ENCODE measurements at places on chromosomes 1 and 21.

DNA sequence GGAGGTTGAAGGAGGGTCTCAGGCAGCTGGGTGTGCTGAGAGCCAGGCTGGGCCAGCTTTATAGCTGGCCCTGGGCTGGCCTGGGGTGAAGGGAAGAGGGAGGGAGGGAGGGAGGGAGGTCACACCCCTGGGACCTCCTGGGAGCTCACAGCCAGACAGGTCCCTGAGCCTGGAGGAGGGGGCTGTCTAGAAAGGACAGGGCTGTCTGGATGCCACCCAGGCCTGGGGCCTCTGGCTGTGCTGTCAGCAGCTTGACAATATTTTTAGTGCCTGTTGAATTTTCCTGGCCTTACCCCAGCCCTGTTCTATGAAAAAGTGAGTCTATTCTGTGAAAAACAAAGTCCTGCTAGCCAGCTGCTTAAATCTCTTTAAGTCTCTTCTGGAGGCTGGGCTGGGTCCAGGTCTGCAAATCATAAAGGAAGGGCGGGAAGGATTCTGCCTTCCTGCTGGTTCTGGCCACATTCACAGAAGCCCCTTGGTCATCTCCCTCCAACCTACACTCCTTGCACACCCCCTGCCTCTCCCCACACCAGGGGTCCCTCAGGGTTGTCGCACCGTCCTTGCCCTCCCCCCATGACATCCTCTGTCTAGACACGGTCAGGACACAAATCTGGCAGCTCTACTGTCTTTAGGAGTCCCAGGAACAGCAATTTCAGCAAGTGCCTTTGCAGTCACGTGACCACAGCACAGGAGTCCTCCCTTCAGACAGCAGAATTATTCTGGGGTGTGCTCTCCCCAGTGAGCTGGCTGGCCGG is at the start of gene LEFTY2:
Gene LEFTY2 (minus strand): TSS at position 34 of the 755 bp plus-strand sequence. CDS start 80 bp downstream, outside the sequence.
- no peak for DNase-seq

DNA sequence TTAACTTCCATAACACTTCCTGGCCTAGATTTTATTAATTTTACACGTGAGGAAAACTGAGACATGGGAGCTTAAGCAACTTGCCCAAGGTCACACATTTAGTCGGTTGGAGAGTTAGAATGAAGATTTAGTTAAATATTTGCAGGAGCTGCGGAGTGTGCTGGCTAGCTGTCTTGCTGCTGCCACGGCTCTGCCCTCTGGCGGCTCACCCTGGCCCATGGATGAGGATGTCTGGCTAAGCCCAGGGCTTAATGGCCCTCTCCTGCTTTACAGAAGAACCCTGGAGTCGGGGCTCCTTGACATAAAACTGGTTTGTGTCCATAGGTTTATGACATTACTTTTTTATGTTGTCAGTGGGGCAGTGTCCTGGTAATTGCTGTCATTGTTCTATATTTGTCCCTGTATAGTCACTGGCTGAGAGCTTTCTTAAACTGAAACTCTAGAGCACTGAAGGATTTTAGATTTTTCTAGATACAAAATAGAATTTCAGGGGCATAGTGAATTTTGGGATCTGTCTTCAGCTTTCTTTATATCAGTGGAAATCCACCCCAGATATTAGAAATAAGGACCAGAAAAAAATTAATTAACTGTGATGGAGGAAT is 88.9 kb upstream of the WLS start:
- DNase-seq = no peak

- DNase-seq = peak; percentile 78
Observed at GRCh38 chr1:42966688-42967612, 8.3 kb upstream of the SLC2A1 start.

DNA sequence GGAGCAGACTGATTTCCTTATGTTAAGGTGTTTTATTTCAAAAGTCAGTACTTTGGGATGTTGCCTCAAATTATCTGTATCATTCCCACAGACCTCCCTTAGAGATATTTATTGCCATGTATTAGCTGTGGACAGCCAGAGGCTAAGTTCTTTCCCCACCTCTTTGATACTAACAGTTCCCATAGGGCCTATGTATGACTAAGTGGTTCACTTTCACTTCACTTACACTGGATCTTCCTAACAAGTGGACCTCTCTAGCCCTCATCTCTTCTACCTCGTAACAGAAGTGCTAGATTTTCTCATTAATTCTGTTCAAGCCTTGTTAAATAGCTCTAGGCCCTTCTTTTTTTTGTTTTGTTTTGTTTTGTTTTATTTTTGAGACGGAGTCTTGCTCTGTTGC is 6.2 kb downstream of the TRAF5 start:
- no peak for DNase-seq

DNA sequence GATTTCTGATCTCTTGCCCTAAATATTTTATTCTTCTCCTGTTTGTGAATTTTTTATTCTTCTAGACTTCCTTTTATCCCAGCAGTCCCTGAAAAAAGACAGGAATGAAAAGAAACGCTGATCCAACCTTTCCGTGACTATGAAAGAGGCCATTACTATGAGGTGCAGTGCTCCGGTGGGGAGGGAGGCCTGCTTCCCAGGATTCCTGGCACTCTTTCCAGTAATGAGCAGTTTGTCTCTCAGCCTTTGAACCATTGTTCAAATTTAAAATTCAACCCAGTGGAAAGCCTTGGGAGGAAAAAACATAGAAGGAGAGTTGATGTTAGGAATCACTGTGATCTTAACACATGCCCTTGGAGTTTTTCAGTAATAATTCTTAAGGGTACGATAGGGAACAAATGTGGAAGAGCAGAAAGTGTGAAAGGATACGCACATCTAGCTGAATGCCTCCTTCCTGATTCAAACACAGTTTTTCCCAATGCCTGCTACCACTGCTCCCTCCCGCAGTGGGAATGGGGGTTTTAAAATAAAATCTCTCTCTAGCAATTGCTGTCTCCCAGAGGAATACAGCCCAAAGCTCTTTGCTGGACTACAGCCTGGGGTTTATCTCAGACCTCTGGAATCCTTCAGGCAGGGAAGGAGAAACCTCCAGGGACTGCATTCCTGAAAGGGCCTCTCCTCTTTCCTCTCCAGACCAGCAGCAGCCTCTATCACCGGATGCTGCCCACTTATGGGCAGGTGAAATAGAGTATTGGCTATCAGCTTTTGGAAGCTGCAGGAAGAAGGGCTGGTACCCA is 6.1 kb downstream of the IER5 start:
- peak; percentile 92 for DNase-seq

DNA sequence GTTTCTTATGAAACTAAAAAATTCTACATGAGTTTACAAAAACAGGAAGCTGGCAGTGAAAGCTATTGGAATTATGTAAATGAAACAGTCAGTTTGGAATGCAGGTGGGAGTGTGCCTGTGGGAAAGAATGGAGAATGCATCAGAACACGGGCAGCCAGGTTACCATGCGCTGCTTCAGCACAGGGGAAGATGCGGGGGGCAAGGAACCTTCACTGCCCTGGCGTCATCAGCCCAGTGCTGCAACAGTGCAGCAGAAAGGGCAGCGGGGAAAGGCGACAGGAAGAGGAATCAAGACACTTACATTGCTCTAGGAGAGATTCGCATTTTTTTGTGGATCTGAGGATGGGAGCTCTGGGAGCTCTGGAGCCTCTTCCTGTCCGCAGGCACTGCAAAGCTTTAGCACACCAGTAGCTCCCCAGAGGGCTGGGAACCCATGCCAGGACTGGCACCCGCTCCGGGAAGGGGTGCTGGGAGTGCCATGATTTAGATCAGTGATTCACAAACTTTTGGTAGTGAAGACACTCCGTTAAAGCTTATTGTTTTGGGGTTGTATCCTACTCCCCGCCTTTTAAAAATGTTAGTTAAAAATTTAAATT is 64.1 kb upstream of the WDR26 start:
- DNase-seq = no peak

- DNase-seq = peak; percentile 57
Observed at GRCh38 chr1:85360730-85361493, 84.5 kb upstream of the BCL10 start.

DNA sequence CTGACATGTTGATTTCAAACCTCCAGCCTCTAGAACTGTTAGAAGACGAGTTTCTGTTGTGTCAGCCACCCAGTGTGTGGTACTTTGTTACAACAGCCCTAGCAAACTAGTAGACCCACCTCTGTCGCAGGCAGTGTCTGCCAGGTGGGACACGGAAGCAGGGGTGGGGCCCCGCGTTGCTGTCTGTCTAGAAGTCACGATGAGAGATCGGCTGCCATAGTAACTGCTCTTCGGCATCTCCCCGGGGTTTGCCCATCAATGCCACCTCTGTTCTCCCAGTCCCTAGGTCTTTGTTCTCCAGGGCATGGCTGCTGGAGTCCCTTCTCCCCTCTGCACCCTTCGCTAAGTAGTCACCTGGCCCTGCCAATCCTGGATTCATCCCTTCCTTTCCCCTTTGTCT is 15.2 kb upstream of the CLSTN1 start:
- DNase-seq = no peak

DNA sequence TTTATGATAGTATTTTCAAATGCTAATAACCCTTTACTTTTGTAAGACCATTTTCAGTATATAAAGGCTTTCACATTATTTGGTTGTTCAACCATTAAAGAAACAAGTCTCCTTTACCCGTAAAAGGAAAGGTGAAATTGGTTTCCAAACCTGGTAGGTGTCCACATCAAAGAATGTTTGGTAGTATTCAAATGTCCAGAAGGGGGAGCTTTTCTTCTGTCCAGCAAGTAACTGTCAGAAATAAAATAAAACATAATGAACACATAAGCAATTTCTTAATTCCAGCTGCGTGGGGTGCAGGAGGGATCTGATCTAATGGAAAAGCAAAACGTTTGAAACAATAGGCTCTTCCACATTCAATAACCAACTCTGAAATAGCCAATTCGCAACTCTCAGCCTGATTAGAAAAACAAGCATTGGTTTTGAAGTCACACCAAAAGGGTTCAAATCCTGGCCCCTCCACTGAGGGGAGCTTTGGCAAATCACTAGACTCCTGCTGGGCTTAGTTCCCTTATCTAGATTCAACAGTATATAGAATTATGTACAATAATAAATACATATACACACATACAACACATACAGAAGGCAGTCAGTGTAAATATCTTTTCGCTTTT is 11.0 kb downstream of the YIPF1 start:
- no peak for DNase-seq

GRCh38 chr21:31128234-31128633 is 90.0 kb upstream of the KRTAP19-8 start:
- DNase-seq = no peak

- no peak for DNase-seq
Observed at GRCh38 chr1:150162582-150162861, 12.8 kb downstream of the PLEKHO1 start.

DNA sequence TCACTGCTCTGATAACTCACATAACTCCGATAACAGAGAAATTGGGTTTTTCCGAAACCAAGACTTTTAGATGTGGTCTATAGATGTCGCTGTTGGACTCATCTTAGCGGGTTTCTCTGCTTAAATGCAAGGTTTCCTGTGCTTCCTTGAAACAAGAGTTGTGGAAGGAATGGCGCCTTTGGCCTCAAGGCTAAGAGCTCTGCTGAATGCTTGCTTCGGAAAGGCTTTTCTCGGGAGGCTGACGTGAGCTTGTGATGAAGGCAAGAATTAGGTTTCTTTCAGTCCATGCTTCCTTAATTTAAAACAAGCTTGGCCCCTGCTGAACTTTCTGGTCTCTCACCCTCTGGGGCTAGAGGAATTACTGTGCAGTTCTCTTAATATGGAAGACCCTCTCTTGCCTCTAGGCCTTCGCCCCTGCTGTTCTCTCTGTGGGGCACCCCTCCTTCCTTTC is 113.5 kb downstream of the MAP3K21 start:
- DNase-seq = peak; percentile 25

DNA sequence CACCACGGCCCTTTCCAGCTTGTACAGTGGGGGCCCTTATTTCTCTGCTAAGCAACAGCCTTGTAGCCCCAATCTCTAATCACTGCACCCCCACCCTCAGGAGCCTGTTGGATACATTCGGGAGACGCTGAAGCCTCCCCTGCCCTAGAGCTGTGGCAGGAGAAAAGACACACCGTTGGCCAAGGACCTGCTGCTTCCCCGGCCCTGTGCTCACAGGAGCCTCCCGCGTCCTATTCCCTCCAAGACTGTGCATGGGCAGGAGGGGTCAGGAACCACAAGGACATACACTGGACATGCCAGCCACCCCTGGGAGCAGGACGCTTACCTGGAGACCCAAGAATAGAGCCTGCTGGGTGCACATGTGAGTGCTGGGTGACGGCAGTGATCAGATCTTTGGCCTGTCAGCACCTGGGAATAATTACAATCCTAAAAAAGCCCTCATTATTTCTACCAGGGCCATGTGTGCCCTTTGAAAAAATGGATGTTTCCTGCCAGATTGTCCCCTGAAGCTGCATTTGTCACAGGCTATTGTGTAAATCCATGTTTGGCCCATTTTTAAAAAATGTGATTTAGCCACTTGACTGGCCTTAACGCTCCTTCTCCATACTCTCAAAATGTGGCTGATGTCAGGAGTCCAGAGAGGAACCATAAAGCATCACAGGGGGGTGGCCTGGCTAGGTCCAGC is 590.6 kb downstream of the MATN1 start:
- no peak for DNase-seq

GRCh38 chr1:184409011-184409410 is 22.2 kb downstream of the C1orf21 start:
- no peak for DNase-seq

- no peak for DNase-seq
Observed at GRCh38 chr1:115295904-115296696, 41.9 kb downstream of the NGF start.

DNA sequence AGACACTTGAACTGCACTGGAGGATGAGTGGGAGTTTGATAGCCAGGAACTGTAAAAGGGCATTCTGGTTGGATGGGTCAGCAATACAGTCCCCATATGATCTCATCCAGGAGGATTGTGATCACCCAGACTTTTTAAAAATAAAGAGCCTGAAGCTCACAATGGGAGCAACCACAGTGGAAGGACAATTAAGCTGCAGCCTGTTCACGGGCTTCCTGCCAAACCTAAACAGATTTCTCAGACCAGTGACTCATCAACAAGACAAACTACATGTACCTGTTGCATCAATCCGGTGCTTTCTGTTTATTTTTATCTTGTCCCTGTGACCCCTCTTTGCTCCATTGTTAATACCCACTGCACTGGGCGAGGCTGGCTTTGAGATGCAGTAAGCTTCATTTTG is 52.3 kb downstream of the PAPPA2 start:
- peak; percentile 10 for DNase-seq

GRCh38 chr1:189774721-189775287 is 702.9 kb downstream of the BRINP3 start:
- DNase-seq = no peak

DNA sequence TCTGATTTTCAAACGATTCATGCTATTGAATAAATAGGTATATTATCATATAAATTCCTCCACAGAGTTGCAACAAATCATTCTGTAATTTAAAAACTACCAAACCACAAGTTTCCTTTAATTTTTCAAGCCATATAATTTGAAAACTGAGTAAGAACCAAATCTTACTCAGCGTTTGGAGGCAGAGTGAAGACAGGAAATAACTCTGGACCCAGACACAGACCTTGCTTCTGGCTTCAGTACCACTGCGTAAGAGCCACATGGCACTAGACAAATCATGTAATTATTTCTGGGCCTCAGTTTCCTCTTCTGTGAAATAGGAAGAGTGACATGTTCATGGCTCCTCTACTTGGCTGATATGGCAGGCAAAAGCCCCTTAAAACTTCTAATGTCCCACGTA is 82.4 kb downstream of the SMYD2 start:
- DNase-seq = no peak

Measured in GM04503 (cell line).